ENCODE measurements at places on chromosomes 4 and X.

- DNase-seq: no peak
Observed at GRCh38 chr4:4859325-4859798, at the start of gene MSX1. Gene MSX1 (plus strand): TSS chr4:4859665. CDS start chr4:4859900, 235 bp downstream.

GRCh38 chr4:119647558-119647957 lies 19.0 kb upstream of the PDE5A start:
- DNase-seq: no peak

DNA sequence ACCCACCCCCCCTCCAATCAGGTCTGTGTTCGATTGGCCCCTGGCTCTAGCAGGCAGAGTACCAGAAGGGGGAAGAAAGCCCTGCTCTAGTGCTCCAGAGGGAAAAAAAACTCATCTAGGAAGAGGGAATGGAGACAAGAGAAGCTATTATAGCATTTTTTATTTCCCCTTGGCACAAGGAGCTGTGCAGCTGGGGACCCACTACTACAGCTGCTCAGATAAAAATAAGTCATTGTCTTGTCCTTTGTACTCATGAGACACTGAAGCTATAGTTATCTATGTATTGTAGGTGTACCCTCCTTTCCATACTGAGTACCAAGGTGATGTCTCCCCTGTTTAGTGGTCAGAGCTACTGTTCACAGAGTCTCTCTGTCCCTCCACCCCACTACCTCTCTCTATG lies 14.3 kb downstream of the CCDC160 start:
- DNase-seq: no peak

- DNase-seq: no peak
Observed at GRCh38 chr4:24116107-24116506, 226.3 kb upstream of the PPARGC1A start.

GRCh38 chrX:24506082-24506481 lies 41.0 kb downstream of the PDK3 start:
- no peak for DNase-seq

DNA sequence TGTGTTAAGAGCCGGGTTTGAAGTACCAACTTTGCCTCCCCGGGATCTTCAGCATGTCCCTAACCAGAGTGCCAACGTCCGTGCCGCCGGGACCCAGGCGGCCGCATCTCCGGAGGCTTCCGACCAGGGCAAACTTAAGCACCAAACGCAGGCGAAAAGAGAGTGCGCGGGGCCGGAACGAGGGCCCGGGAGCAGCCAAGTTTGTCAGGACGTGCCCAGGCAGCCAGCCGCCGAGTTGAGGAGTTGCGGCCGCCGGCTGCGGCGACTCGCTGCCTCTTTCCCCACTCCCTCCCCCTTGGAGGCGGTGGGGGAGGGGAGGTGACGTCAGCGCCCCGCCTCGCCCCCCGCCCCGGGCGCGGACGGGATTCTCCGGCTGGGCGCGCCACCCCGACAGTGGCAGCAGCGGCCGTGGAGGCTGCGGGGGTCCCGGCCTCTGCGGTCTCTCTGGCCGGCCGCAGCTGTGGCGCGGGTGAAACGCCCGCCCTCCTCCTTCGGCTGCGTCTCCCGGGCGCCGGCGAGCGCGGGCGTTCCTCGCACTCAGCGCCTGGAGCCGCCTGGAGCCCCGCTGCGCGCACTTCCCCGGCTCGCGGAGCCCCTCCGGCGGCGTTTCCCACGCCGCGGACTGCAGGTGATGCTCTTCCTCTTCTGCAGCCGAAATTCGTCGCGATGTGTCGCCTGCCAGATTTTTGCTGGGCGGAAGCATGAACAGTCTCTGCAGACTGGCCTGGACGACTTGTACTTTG lies 2.9 kb upstream of the FAT1 start:
- no peak for DNase-seq
